ENCODE measurements at places on chromosomes 2 and 18.

- no peak for DNase-seq
Measured at GRCh38 chr18:56019908-56020307, 431.9 kb upstream of the TCF4 start.

DNA sequence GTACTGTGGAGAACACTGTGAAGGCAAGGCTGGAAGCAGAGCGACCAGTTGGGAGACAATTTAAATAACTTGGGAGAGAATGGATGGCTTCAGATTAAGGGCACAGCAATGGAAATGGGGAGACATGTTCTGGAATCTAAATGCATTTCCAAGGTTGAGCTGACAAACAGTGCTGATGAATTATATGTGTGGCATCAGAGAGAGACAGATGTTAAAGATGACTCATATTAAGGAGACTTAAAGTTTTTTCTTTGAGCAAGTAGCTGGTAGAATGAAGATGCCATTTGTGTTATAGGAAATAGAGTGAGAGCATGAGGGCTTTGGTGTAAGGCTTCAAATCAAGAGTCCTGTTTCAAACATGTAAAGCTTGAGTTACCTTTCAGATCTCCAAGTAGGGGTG is 441.8 kb downstream of the SETBP1 start:
- DNase-seq = no peak

GRCh38 chr2:20541651-20542050 is 94.8 kb downstream of the RHOB start:
- DNase-seq = no peak

- no peak for DNase-seq
Measured at GRCh38 chr18:52451851-52452250, 111.9 kb downstream of the DCC start.

GRCh38 chr2:71672826-71673795 is 219.8 kb downstream of the DYSF start:
- DNase-seq = no peak

GRCh38 chr2:222982909-222983265 is 69.1 kb upstream of the KCNE4 start:
- DNase-seq = no peak

DNA sequence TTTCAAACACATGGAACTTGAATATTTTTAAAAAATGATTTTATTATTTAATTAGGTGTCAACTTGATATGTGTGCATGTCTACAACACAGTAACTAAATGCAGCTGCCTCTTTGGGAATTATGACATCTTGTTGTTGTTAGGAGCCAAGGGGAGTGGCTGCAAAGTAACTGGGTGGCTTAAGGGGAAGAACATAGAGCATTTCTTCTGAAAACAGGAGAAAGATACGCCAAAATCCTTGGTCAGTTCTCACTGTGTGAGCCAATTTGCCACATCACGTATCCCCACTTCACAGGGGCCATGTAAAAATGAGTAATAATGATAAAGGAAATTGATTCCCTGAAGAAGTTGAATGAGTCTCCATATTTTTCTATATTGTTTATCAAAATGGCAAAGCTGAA is 309.8 kb upstream of the COL3A1 start:
- no peak for DNase-seq

DNA sequence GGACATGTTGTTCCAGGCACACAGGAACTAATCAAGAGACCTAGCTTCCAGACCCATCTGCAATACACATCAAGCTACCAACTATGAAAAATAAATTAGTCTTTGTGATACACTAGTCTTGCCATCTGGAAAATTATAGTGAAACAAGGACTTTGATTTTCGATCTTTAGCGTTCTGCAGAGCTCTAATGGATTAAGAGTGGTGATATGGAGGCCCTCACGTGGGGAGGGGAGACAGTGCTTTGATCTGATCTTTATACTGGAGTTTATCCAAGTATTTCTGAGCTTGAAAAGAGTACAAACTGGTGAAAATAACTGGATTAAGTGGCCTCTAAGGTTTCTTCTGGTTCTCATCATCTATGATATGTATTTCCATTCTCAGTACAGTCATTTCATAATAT is 273.4 kb upstream of the CDH7 start:
- no peak for DNase-seq

DNA sequence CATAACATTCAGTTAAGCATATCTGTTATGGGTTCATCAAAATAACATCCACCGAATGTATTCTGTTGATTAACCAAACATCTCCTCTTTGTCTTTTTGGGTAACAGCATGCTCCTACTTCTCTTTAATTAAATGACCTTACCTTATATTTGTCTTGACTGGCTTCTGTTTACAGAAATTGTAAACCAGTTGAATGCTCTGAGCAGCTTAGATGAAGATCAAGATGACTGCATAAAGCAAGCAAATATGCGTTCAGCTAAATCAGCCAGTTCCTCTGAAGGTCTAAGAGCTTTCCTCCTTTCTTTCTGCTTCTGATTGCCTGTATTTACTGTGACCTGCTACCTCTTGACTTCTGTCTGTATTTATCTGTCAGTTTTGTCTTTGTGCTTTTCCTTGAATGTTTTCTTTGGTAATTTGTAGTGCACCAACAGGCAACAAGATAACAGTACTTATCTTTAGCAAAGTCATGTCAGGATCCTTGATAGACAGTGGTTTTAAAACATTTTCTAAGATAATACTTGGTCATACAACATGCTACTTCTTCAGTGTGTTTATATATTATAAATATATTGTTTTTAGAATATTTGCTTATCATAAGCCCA is 152.8 kb downstream of the EHBP1 start:
- DNase-seq = no peak

DNA sequence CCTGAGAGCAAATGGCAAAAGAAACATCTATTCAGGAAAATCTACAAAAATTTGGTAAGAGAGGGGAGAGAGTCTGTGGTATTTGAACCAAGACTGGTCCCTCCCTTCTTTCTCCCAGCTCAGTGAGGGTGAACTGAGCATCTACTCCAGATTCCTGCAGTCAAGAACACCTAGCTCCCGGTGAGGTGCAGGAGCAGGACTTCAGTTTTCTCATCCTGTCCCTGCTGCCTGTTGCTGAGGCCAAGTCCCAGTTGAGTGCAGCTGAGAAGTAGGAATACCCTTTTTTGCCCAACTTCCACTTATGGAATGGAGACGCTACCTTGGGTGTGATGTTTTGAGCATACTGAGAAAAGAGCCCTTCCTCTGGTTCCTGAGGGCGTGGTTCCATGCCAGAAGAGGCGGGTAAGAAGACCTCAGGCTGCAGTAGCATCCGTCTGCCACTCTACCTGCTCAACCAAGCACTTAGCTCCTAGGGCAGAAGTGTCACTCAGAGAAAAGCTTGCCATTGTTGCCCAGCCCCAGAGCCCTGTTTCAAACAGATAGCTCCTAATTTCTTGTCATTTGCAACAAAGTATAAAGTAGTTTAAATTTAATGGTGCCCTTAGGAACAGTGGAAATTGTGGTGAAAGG is 112.9 kb downstream of the SOS1 start:
- no peak for DNase-seq

GRCh38 chr18:37721544-37722522 is 156.2 kb upstream of the CELF4 start:
- DNase-seq = no peak

DNA sequence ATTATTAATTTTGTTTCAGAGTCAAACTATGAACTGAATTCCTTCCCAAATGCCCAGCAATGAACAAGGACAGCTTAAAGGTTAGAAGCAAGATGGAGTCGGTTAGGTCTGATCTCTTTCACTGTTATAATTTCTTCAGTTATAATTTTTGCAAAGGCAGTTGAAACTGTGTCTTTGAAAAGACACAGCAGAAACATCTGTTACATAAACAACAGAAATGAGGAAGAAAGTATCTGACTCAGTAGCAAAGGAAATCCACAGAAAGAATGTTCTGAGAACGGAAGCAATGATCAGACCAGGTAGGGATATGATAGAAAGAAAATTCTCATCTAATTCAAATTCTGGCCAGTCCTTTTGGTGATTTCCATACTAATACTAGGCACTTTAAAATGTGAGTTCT is 5.2 kb upstream of the RMC1 start:
- DNase-seq = no peak

DNA sequence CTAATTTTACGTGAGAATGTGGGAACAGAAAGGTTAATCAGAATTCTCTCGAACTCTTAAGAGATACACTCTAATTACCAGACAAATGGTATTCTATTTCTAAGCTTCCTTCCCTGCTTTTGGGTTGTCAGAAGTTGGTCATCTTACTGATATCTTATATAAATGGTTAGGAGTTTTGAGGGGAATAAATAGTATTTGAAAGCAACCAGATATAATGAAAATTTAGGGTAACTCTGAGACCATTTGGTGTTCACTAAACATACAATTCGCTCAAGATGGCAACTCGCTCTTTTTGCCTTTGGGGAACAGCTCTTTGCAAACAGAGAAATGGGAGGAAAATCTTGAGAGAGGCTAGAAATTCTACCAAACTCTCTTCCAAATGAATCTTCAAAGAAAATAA is 250.9 kb downstream of the TCF4 start:
- DNase-seq = peak; percentile 38

GRCh38 chr2:235690809-235691450 is 197.1 kb downstream of the AGAP1 start:
- DNase-seq = no peak

DNA sequence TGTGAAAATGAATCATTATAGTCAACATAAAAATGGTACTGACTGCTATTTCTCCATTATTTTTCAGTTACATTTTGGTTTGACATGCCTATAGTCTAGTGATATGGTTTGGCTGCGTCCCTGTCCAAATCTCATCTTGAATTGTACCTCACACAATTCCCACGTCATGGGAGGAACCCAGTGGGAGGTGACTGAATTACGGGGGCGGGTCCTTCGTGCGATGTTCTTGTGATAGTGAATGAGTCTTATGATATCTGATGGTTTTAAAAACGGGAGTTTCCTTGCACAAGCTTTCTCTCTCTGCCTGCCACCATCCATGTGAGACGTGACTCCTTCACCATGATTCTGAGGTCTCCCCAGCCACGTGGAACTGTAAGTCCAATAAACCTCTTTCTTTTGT is 70.3 kb downstream of the BAZ2B start:
- no peak for DNase-seq

GRCh38 chr2:186205254-186205911 is 280.7 kb upstream of the ZC3H15 start:
- no peak for DNase-seq

DNA sequence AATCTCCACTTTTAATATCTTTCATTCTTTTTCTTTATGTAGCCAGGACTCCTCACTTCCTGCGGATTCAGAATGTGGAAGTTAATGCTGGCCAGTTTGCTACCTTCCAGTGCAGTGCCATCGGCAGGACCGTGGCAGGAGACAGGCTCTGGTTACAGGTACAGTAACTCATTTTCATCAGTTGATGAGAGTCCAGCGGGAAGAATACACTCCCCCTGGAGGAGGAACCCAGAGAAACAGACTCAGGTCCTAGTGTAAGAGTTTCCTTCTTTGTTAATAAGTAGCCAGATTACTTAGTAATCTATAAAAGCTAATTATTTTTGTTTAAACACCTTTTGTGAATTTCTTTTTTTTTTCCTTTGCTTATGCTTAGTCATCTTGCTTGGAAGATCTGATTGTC is 359.4 kb downstream of the PTPRM start:
- DNase-seq = peak; percentile 54

- DNase-seq = peak; percentile 38
Measured at GRCh38 chr2:217609952-217610351, 392.8 kb downstream of the TNS1 start.

DNA sequence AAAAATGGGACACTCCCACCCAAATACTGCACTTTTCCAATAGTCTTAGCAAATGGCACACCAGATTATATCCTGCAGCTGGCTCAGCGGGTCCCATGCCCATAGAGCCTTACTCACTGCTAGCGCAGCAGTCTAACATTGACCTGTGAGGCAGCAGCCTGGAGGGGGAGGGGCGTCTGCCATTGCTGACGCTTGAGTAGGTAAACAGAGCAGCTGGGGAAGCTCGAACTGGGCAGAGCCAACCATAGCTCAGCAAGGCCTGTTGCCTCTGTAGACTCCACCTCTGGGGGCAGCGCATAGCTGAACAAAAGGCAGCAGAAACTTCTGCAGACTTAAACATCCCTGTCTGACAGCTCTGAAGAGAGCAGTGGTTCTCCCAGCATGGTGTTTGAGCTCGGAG is 110.4 kb downstream of the CTIF start:
- no peak for DNase-seq

DNA sequence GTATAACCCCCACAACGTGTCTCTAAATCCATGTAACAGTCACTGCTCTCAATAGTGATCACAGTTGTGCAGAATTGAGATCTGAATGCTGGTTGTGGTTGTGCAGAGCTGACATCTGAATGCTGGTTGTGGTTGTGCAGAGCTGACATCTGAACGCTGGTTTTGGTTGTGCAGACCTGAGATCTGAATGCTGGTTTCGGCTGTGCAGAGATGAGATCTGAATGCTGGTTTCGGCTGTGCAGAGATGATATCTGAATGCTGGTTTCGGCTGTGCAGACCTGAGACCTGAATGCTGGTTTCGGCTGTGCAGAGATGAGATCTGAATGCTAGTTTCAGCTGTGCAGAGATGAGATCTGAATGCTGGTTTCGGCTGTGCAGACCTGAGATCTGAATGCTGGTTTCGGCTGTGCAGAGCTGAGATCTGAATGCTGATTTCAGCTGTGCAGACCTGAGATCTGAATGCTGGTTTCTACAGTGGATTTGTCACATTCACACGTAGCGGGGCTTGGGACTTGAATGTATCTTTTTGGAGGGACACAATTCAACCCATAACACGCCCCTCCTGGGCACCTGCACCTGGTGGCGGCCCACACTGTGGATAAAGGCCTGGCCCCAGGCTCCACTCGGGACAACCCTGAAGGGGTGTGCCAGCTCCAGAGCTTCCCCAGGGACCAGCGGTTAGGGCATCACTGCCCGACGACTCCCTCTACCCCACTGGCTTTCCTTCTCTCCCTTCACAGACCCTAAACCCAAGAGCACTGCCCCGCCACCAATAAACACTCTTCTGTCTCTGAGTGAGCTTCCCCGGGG is 51.1 kb upstream of the SLC66A3 start:
- no peak for DNase-seq

- DNase-seq = no peak
Measured at GRCh38 chr18:45325778-45326177, 289.5 kb upstream of the SLC14A2 start.

GRCh38 chr2:43100883-43101662 is 125.3 kb downstream of the ZFP36L2 start:
- DNase-seq = peak; percentile 21

GRCh38 chr2:195531754-195532153 is 125.3 kb upstream of the SLC39A10 start:
- DNase-seq = no peak

- no peak for DNase-seq
Measured at GRCh38 chr2:16161768-16162490, 221.6 kb downstream of the MYCN start.

GRCh38 chr18:73511771-73512503 is 635.7 kb downstream of the FBXO15 start:
- DNase-seq = peak; percentile 9

GRCh38 chr18:44119607-44120006 is 561.1 kb upstream of the SETBP1 start:
- DNase-seq = no peak

DNA sequence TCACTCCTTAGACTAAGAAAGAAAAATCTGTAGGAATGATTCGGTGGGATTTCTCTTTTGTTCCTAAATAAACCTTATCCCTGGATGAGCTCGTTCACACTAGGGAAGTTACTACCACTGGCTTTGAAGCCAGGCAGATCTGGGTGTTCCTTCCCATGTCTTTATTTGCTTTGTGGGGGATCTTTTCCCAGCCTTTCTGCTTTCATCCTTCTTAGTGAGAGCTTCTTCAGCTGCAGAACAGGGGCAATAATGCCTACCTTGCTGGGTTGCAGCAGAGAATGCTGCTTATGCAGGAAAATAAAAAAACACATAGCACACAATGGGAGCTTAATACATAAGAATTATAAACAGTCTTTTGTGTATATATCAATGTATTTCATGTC is 292.1 kb downstream of the SOX11 start:
- no peak for DNase-seq

Measured in NCI-H1092 treated with DMSO at 0.1 percent for 48 hours (cell line).